GM13977 (cell line): ENCODE measurements at places on chromosomes 12 and 14.
A peak's percentile ranks its signal among the peaks of the same experiment; 100 is the strongest.

GRCh38 chr12:11778713-11779685 lies 129.5 kb downstream of the ETV6 start:
- no peak for DNase-seq

DNA sequence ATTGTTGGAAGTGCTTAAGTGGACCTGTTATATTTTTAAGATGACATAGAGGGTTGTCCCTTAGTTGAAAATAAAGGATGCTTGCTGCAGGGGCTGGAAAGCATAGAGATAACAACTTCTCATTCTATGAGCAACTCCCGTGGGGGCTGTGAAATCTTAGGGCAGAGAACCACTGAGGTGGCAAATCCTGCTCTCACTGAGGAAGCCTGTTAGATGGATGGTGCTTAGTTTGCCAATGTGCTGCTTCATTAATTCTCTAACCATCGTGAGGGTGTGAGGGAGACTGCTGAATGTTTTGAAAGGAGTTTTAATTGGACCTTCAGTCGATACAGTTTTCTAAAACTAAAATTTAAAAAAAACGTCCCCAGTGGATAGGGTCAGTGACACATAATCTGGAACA lies 46.5 kb downstream of the PTPRO start:
- DNase-seq = no peak

GRCh38 chr12:45186762-45187161 lies 29.1 kb upstream of the ANO6 start:
- no peak for DNase-seq

- DNase-seq = no peak
Observed at GRCh38 chr12:29521951-29522350, 24.5 kb upstream of the OVCH1 start.

- no peak for DNase-seq
Observed at GRCh38 chr12:74747305-74747704, 209.7 kb downstream of the ATXN7L3B start.

GRCh38 chr12:4267704-4268328 lies 5.7 kb upstream of the CCND2 start:
- DNase-seq = no peak

DNA sequence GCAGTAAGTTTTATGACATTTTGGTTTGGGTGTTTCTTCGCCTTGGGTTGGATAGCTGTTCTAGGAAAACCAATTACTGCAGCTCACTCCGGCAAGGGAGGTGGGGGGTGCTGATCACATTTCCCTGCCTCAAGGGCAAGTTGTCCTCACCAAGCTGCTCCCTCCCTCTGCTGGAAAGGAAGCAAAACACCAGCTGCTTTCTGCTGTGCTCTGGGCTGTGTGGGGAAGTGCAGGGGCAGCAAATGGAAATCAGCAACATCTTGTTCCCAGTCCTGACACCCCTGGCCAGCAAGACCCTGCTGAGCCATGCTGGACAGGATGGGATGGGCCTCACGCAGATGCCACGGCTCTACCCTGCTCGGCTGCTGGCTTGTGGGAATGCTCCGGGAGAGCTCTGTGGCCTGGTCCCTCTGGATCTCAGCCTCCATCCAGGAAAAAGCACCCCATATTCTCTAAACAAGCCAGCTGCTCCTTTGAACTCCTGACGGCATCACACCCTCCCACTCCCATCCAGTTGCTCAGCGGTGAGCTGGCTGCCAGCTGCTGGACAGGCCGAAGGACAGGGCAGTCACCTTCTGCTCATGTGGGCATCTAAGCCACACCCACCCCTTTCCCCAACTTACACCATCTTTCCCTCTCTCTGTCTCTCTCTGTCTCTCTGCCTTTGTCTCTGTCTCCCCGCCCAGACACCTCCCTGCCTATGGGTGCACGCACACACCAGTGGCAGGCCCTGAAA lies 52.4 kb upstream of the EIF5 start:
- DNase-seq = no peak

GRCh38 chr12:66196806-66197205 lies 7.8 kb downstream of the IRAK3 start:
- peak; percentile 63 for DNase-seq

DNA sequence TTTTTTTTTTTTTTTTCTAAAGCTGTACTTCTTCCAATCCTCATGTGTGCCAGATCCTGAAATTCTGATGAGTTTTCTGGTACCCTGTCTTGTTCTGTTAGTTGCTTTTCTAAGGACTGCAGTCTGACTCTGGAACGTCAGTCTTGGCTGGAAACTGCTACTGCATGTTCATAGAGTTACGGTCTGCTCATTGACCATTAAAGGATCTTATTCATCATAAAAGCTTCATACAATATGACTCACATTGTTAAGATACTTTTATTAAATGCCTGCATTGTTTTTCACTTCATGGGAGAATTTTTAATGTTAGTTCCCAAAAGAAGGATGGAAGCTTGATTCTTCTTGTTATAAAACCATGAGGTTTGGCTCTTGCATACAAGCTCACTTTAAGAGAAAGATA lies 233.6 kb downstream of the SYT10 start:
- no peak for DNase-seq

- no peak for DNase-seq
Observed at GRCh38 chr14:93683226-93683625, 105.1 kb downstream of the PRIMA1 start.

DNA sequence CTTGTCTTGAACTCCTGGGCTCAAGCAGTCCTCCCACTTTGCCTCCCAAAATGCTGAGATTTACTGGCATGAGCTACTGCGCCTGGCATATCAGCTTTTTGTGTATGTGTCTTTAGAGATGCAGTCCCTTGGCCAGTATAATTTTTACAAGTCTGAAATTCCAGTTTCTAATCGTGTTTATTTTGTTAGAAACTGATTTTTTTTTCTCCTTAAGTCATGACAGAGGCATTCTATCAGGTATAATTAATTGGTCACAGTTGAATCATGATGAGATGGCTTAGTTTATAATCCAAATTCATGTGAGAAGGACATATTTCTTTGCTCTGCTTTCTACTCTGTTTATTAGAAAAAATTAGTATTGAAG lies 98.9 kb downstream of the PCNX1 start:
- DNase-seq = no peak

DNA sequence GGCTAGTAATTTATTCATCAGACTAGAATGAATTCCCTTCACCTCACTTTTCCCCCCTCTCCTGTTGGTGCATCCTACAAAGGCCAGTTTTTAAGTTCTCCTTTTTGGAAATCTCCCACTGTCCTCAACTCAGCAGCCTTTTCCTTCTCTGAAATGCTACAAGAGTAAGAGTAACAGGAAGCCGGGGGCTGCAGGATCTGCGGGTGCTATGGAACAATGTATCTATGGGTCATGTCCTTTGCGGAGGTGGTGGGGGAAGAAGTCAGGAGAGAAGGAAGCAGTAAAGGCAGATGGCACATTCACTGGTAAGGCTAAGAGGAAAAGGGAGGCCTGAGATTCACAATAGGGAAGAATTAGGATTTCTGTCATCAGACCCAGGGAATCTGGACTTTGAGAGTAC lies 22.2 kb upstream of the TESC start:
- no peak for DNase-seq

GRCh38 chr14:75418850-75419768 lies 8.7 kb upstream of the JDP2 start:
- DNase-seq = peak; percentile 72

DNA sequence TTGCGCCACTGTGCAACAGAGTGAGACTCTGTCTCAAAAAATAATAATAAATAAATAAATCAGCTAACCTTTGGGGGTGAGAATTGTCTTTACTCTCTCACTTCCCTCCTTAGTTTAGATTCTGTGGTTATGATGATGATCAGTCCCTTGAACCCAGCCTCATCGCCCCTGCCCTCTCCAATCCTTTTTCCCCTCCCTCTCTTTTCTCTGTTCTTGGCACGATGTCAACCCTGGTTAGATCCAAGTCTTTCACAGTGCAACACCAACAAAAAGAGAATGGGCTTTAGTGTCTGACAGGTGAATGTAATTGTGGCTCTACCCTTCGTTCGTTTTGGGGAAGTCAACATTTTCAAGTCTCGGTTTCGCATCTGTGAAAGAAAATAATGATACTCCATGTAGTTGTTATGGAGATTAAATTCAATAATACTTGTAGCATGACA lies 59.0 kb downstream of the NTN4 start:
- DNase-seq = peak; percentile 12

- no peak for DNase-seq
Observed at GRCh38 chr14:102854091-102854703, 68.3 kb upstream of the AMN start.

- DNase-seq = no peak
Observed at GRCh38 chr12:12404297-12404696, 47.4 kb downstream of the BORCS5 start.

DNA sequence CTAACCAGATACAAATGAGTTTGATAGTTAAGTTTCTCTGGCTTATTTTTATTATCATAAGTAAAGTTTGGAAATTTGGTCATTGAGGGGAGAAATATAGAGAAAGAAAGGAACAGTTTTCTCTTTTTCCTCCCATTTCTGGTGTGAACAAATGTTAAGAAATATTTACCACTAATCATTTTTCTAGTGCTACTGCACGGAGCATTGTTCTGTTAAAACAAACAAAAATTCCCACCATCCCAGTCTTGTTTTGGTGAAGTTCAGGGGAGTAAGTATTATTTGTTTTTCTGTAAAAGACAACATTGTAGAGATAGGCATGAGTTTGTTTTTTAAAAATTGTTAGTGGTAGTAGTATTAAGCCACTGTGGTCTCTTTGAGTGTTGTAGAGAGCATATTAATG lies 135.3 kb downstream of the FGD4 start:
- DNase-seq = no peak

DNA sequence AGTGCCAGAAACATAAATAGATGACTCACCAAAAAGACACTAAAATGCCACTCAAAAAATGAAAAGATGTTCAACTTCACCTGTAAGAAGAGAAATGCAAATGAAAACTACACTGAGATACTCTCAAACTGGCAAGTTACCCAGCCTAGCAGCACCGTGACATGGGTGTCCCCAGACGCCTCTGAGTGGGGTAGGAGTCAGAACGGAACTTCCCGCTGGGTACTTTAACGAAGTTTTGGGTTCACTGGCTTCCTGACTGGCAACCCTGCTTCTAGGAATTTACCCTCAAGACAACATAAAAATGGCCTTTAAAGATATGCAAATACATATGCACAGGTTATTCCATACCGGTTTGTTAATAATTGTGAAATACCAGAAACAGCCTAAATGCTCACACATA lies 52.6 kb downstream of the RIMBP2 start:
- peak; percentile 58 for DNase-seq

DNA sequence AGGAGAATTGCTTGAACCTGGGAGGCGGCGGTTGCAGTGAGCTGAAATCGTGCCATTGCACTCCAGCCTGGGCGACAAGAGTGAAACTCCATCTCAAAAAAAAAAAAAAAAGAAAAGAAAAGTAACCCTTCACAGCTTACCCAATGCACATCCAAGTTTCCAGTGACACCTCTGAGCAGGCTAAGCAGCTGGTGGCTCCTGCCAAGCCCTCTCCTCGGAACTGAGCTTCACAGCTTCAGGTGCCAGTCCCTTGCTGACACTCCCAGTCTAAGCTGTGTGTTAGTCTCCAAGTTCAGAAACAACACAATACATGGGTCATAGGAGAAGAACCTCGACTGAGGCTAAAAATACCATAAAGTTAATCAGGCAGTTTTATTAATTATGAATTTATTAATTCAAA lies 7.9 kb downstream of the CD9 start:
- DNase-seq = no peak

DNA sequence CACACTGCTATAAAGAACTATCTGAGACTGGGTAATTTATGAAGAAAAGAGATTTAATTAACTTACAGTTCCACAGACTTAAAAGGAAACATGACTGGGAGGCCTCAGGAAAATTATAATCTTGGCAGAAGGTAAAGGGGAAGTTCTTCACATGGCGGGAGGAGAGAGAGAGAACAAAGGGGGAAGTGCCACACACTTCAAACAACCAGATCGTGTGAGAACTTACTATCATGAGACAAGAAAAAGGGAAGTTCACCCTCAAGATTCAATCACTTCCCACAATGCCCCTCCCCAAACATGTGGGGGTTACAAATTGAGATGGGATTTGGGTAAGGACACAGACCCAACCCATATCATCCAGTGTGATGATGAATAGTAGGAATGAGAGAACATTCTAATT lies 366.5 kb downstream of the LRFN5 start:
- no peak for DNase-seq

- DNase-seq = peak; percentile 37
Observed at GRCh38 chr12:56487448-56488040, 417 bp downstream of the GLS2 start.

- DNase-seq = no peak
Observed at GRCh38 chr12:27940245-27940644, 32.3 kb downstream of the PTHLH start.

DNA sequence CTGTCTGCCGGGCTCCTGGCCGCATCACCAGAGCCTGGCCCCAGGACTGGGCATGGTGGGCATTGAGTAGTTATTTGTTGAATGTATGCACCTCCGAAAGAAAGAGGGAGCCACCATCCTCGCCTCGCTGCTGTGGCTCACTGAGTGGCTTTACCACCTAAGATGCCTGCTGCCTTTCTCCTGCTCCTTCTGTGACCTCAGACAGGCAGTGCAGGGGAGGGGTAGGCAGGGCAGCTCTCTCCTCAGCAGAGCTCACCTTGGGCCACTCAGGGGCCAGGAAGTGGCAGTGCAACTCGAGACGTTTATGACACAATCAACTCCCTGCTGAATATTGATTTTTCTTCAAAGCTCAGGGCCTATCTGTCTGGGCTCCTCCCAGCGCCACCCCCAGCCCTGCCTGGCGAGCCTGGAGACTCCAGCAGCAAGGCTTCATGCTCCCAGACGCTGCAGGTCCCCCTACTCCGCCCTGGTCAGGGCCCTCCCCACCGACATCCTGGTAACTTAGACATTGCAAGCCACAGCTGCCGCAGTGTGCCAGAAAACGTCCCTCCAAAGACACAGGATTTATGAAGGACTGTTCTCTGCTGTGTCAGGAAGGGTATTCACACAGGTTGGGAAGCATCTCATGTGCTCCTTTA lies 84.3 kb upstream of the DIO3 start:
- DNase-seq = no peak

GRCh38 chr12:32451816-32452215 lies 52.5 kb downstream of the FGD4 start:
- DNase-seq = no peak

DNA sequence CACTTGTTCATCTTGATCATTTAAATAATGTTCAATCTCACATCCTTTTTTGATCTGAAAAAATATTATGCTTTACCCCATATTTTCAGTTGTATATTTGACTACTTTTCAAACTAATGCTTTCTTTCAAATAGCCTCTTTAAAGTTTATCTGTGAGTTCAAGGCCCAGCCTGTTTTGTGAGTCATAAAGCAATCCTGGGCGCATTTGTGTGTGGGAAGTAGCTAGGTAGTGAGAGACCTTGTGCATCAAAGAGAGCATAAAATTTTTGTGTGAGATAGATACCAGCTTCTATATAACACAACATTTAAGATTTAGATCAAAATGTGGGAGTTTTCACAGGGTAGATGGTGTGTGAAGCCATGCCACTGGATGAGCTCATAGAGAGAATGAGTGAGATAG lies 405.6 kb downstream of the NAV3 start:
- DNase-seq = no peak

GRCh38 chr14:34926552-34926951 lies 51.4 kb upstream of the BAZ1A start:
- no peak for DNase-seq
